ENCODE measurements at places on chromosomes 13 and 19.

GRCh38 chr13:91955546-91956355 lies 557.3 kb downstream of the GPC5 start:
- DNase-seq = no peak

DNA sequence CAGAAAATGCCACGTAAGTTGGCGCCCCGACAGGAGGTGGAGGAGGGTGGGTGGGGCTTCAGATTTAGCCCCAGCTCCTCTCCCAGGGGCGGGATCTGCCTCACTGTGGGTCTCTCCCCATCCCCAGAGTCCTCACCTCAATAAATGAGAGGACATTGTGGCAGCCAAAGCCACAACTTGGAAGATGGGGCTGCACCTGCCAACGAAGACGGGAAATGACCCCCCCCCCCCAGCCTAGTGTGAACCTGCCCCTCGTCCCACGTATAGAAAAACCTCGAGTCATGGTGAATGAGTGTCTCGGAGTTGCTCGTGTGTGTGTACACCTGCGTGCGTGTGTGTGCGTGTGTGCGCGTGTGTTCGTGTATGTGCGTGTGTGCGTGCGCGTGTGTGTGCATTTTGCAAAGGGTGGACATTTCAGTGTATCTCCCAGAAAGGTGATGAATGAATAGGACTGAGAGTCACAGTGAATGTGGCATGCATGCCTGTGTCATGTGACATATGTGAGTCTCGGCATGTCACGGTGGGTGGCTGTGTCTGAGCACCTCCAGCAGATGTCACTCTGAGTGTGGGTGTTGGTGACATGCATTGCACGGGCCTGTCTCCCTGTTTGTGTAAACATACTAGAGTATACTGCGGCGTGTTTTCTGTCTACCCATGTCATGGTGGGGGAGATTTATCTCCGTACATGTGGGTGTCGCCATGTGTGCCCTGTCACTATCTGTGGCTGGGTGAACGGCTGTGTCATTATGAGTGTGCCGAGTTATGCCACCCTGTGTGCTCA lies 1.5 kb upstream of the TRAPPC5 start:
- no peak for DNase-seq

- no peak for DNase-seq
Observed at GRCh38 chr13:27353708-27354107, 70.7 kb upstream of the GTF3A start.

GRCh38 chr19:53532362-53532761 lies 5.6 kb upstream of the ZNF331 start:
- DNase-seq = no peak

DNA sequence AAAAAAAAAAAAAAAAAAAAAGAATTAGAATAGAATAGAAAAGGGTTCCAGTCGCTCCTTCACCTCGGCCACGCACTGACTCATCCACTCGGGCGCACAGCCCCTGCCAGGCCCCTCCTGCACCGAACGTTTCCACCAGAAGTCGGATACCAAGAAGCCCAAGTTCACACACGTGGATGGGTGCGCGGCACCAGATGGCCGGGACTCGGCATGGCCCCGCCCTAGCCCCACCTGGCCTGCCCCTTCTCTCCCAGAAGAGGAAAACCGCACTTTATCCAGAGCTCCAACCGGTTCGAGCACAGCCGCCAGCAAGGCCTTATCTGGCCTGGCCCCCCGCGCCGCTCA lies 5.9 kb downstream of the PRR36 start:
- no peak for DNase-seq

GRCh38 chr19:27905074-27905473 lies 1307.9 kb downstream of the UQCRFS1 start:
- no peak for DNase-seq

DNA sequence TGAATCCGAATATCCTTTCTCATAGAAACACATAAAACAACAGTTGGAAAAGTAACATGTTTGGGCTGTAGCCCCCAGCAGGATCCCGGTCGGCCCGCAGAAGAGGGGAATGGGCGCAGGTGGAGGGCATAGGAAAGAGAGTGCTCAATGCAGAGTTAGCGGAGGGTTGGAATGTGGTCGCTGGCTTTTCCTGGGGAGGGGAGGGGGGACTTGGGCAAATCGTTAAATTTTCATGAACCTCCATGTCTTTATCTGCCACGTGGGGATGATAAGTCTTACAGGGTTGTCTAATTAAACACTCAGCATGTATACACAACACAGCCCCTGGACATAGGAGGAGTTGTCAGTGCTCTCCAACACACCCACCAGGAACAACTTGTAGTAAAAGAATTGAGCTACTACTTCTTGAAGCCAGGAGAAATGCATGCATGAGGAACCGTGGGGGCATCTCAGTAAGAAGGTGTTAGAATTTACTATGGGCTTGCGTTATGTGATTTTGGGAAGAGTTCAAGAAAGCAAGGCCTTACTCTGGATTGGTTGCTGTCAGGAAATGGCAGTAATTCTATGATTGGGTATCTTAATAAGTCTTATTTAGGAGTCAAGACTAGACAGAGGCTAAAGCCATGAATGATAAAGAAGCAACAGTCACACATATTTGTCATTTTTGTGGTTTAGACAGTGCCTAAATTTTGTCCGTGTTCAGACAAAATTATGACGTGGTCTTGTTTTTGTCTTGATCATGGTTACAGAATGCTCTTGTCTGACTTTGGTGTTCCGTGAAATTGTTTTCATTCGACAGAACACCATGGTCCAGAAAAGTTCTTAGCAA lies 671 bp upstream of the SLC46A3 start:
- DNase-seq = no peak

DNA sequence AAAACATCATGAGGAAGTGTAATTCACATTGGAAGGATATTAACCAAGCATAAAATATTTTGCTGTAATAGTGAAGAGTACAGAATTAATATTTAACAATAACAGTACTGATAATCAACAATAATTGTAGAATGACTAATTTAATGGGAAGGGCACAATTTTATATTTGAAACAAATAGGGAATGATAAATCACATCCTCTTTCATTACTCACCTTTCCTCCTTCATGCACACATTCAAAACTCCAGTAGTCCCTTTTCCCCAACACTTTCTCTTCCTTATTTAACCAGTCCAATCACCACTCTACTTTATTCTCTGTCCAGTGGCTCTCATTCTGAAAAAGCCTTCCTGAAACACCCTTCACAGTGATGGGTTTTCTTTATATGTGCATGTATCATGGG lies 110.8 kb upstream of the POSTN start:
- no peak for DNase-seq
